Mesothelial cell of epicardium (in vitro differentiated cells): ENCODE measurements at places on chromosomes 7 and 10.

DNA sequence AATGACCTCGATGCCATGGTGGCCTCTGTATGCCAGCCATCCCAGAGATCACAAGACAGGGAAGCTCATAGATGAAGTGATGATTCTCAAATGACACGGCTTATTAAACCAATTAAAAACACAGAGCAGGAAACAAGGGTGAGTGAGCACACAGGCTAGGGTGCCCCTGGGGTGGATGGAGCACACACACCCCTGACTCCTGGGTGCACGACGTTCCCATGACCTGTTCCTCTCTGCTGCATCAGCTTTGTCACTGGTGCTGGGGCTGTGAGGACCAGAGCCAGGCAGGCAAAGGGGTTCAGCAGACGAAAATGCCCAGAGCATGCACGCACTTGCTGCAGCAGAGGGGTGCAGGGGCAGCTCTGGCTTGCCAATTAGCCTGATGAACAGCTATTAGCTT, 86.5 kb upstream of the LRRC4 start:
- DNase-seq, result no peak

DNA sequence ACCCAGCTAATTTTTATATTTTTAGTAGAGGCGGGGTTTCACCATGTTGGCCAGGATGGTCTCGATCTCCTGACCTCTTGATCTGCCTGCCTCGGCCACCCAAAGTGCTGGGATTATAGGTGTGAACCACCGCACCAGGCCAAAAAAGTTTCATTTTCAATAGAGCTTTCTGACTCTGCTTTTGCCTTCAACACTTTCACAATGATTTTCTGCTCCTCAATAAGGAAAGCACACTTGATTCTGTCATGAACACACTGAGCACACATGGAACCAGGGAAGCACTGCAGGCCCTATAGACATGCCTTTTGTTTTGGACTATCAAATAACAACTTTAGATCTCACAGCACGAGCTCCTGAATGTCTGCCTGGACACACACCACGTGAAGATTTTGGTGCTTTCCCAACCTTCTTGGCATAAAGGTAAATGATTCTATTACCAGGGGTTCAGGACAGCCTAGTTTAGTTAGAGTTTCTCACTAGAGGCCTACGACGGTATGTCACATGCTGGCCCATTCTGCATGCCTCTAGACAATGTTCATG, 8.0 kb downstream of the RRP12 start:
- DNase-seq, result no peak

DNA sequence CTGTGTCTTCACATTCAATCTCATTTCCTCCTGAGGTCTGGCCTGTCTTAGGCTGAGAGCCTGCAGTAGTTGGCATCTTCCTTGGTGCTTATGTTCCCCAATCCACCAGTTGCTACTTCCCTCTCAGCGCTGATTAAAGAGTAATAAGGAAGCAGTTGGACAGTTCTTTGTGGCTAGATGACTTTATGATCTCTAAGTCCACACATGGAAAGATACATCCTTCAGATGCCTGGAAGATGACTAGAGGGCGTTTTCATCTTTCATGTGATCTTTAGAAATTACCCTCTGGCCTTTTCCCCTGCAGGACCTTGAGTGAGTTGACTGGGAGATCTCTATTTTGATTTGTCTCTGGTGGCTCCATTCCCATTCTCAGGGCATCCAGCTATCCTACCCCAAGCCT, 204.5 kb downstream of the GRM3 start:
- DNase-seq, result no peak

DNA sequence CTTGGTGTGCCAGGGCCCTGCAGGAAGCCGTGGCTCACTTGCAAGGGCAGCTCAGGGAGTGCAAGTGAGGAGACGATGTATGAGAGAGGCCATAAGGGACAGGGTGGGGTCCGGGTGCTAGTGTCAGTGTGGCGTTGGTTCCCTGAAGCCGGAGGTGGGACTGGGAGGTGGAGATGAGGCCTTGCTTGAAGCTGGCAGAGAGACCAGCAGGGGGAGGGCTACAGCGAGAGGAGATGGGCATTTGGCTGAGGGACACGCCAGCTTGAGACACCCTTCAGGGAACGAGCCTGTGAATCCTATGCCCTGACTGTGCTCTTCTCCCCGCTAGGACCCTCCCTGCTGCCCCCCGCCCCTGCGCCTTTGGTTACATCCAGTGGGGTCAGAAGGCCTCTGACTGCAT, 529.1 kb downstream of the TCERG1L start:
- no peak for DNase-seq

GRCh38 chr10:52779541-52780390, 7.2 kb upstream of the MBL2 start:
- DNase-seq, result peak; percentile 90

DNA sequence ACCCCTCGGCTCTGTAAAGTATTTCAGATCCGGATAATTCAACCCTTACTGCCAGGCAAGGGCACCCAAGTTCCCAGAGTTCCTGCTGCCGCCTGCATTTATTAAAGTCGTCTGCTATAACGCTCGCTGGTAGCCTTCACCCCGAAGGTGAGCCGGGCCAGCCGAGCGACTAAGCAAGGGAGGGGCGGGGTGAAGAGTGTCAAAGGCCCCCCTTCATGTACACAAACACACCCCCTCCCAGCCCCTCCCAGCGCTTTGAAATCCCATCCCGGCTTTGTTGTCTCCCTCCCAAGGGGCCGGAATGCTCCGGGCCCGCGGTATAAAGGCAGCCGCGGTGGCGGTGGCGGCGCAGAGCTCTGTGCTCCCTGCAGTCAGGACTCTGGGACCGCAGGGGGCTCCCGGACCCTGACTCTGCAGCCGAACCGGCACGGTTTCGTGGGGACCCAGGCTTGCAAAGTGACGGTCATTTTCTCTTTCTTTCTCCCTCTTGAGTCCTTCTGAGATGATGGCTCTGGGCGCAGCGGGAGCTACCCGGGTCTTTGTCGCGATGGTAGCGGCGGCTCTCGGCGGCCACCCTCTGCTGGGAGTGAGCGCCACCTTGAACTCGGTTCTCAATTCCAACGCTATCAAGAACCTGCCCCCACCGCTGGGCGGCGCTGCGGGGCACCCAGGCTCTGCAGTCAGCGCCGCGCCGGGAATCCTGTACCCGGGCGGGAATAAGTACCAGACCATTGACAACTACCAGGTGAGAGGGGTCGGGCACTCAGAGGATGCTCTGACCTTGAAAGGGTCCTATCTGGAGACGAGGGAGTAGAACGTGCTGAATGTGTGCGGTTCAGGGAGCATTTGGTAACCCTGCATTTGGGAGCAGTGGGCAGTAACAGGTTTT, at the start of gene DKK1:
DKK1 (plus strand) TSS at position 349 of the 889 bp plus-strand sequence; CDS start at position 503, 154 bp downstream.
- DNase-seq, result peak; percentile 72
